ENCODE measurements at places on chromosomes 1 and 21.
A peak's percentile ranks its signal among the peaks of the same experiment; 100 is the strongest.

- DNase-seq, result no peak
Measured at GRCh38 chr1:208254376-208254775, 10.2 kb upstream of the PLXNA2 start.

- DNase-seq, result no peak
Measured at GRCh38 chr1:43824795-43825194, 108.8 kb upstream of the ARTN start.

- no peak for DNase-seq
Measured at GRCh38 chr1:220556641-220557040, 28.7 kb downstream of the MARK1 start.

- no peak for DNase-seq
Measured at GRCh38 chr1:231855361-231855760, 228.8 kb downstream of the DISC1 start.

- no peak for DNase-seq
Measured at GRCh38 chr1:218164111-218164929, 120.8 kb upstream of the RRP15 start.

GRCh38 chr1:243413431-243414151, 157.8 kb downstream of the SDCCAG8 start:
- DNase-seq, result no peak

- peak; percentile 9 for DNase-seq
Measured at GRCh38 chr21:45074818-45075595, 627 bp downstream of the ADARB1 start.

DNA sequence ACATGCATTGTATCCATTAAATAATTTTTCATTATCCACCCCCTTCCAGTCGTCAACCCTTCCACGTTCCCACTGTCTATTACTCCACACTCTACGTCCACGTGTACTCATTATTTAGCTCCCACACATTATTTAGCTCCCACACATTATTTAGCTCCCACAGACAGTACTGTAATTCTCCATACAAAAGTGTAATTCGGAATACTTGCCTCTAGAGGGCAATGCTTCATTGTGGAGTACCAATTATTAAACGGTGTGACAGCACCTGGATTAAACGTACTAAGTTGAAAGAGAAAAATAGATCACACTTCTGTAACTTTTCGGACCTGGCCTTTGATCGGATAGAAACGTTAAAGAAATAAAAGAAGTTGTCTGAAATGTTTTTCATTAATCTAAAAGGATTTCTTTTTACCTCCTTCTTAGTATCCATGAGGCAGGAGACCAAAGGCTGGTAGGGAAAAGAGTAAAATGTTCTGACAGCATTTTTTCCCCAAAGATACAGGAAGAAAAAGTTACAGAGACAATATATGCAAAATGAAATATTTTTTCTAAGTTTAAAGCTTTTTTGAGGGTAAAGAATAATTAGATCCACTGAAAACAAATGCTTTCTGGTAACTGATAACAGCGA, 99.2 kb downstream of the LHX8 start:
- DNase-seq, result no peak

DNA sequence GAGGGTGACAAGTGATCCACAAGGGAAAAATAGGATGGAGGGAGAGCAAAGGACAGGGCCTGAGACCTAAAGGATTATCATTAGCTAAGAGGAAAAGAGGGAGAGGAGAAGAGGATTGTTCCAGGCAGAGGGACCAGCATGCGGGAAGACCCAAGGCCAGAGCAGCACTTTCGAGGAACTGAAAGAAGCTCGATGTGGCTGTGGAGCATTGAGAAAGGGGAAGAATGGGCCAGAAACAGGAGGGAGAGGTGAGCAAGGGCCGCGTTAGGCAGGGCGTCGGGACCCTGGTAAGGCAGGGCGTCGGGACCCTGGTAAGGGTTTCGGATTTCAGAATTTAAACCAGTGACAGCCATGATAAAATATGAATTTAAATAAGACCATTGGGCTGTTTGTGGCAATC, 22.8 kb upstream of the CSF1 start:
- no peak for DNase-seq

DNA sequence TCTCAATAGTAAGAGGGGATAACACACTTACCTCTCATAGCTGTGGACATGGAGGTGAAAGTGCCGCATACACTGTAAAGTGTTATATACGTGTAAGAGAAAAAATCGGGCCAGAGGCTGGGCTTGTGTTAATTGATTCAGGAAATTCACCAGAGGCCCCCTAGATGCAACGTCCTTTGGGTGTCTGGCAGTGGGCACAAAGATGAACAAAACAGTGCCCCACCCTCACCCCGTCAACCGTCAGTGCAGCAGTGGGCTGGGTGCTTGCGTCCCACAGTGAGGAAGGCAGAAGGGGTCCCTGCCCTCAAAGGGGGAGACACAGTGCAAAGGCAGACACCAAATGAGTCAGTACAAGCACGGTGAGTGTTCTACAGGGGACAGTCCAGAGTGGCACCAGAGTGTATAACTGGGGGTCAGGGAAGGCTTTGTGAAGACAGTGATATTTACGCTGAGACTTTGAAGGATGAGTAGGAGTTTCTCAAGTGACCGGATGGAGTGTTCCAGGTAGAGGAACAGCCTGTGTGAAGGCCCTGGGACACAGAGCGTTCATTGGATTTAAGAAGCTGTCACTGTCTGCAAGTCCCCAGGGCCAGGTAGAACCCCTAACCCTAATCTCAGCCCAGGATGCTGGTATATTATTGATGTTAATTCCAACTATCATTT, 6.6 kb upstream of the MTFR1L start:
- DNase-seq, result no peak

GRCh38 chr21:38250991-38251418, 5.8 kb upstream of the KCNJ15 start:
- DNase-seq, result no peak

- no peak for DNase-seq
Measured at GRCh38 chr1:3418600-3418999, 35.9 kb upstream of the ARHGEF16 start.

GRCh38 chr1:188364927-188365449, 1536.2 kb downstream of the PLA2G4A start:
- no peak for DNase-seq

GRCh38 chr1:8348777-8349472, 31.0 kb downstream of the SLC45A1 start:
- DNase-seq, result peak; percentile 60

DNA sequence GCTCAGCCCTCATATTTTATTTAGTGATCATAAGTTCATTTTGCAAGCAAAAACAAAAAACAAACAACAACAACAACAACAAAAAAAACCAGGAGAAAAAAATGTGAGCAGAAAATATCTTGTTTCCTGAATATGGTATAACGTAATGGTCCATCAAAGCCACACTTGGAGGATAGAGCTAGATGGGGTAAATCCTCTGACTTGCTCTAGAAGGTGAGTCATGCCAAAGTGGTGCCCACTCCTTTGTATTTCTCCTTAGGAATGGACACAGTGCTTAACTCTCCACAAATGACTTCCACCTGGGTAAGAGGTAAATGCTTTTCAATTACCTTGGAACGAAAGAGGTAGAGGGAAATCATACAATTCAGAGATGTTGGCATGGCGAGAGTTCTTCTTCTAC, 20.6 kb downstream of the PROX1 start:
- DNase-seq, result no peak

DNA sequence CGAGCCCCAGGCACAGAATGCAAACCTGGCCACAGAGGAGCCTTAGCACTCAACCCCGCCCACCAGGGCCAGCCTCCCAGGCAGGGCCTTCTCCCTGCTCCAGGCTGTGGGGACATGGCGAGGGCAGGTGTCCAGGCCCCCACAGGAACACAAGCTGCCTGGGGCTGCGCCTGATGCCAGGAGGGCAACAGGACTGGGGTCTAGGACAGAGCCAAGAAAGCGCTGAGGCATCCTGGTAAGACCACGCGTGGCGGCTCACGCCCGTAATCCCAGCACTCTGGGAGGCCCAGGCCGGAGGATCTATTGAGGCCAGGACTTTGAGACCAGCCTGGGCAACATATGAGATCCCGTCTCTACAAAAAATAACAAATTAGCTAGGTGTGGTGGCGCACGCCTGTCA, 59.1 kb downstream of the MEGF6 start:
- DNase-seq, result no peak

- no peak for DNase-seq
Measured at GRCh38 chr1:198519639-198520501, 20.6 kb downstream of the ATP6V1G3 start.

DNA sequence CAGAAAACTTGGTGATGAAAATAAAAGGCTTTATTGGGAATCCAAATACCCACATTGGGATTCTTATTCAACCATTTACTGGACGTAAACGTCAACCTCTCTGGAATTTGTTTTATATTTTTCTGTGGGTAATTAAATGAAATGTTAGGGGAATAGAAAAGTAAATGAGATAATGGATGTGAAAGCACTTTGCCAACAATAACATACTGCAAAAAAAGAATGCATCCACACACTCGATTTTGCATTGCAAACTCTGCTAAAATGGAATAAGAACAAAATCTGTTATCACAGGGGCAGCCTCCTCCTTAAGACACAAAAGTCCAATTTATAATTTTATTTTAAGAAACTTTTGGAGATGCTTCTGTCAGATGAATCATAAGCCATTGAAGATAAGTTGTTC, 88.4 kb downstream of the ERG start:
- DNase-seq, result no peak
